Activated B cell treated with CpG ODN at 0.5 μM for 24 hours (primary cell): ENCODE measurements at places on chromosomes 3 and 15.

GRCh38 chr3:127662001-127662469 is 10.7 kb upstream of the ABTB1 start:
- H3K27me3 ChIP-seq = no peaks in the 10 kb centered on the region
- no peak overlapping the region for H3K4me3 ChIP-seq
- no peak overlapping the region for H3K27ac ChIP-seq
- H3K36me3 ChIP-seq = no peaks in the 10 kb centered on the region

GRCh38 chr3:31402117-31402516 is 130.6 kb upstream of the STT3B start:
- H3K27me3 ChIP-seq = peaks cover 12% of the 10 kb centered on the region
- no peak overlapping the region for H3K4me3 ChIP-seq
- peaks cover 3% of the 10 kb centered on the region for H3K4me1 ChIP-seq
- no peak for DNase-seq
- no peak overlapping the region for H3K27ac ChIP-seq

- no peaks in the 10 kb centered on the region for H3K36me3 ChIP-seq
- no peaks in the 10 kb centered on the region for H3K27me3 ChIP-seq
- DNase-seq = no peak
- no peak overlapping the region for H3K4me3 ChIP-seq
- no peaks in the 10 kb centered on the region for H3K4me1 ChIP-seq
Measured at GRCh38 chr3:74314696-74315095, 299.8 kb downstream of the CNTN3 start.

DNA sequence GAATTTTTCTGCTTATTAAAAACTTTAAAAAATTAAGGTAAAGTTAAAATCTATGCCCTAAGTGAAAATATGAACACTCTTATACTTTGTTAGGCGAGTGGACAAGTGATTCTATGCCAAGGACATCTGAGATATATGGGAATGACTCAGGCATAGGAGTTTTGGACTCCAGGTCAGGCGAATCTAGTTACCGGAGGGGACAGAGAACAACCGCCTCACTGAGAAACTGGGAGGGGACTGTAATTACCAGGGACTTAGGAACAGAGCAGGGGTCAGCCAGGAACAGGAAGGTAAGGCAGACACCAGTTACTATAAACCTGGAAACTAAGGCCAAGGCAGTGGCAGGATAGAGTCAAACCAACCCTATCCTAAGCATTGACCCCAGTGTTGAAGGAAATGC is 16.8 kb upstream of the ATP1B3 start:
- no peaks in the 10 kb centered on the region for H3K36me3 ChIP-seq
- no peak overlapping the region for H3K4me3 ChIP-seq
- H3K27ac ChIP-seq = no peak overlapping the region
- DNase-seq = no peak

GRCh38 chr3:88137836-88138235 is 11.9 kb upstream of the C3orf38 start:
- peaks cover 65% of the 10 kb centered on the region for H3K36me3 ChIP-seq
- no peak overlapping the region for H3K27ac ChIP-seq
- H3K4me3 ChIP-seq = no peak overlapping the region
- no peaks in the 10 kb centered on the region for H3K27me3 ChIP-seq
- peaks cover 4% of the 10 kb centered on the region for H3K4me1 ChIP-seq

- no peaks in the 10 kb centered on the region for H3K27me3 ChIP-seq
- peaks cover 56% of the 10 kb centered on the region for H3K4me1 ChIP-seq
- no peak for DNase-seq
- peak overlapping the region; percentile 24 for H3K27ac ChIP-seq
- no peaks in the 10 kb centered on the region for H3K36me3 ChIP-seq
Measured at GRCh38 chr15:90053685-90054466, 48.4 kb downstream of the IDH2 start.

DNA sequence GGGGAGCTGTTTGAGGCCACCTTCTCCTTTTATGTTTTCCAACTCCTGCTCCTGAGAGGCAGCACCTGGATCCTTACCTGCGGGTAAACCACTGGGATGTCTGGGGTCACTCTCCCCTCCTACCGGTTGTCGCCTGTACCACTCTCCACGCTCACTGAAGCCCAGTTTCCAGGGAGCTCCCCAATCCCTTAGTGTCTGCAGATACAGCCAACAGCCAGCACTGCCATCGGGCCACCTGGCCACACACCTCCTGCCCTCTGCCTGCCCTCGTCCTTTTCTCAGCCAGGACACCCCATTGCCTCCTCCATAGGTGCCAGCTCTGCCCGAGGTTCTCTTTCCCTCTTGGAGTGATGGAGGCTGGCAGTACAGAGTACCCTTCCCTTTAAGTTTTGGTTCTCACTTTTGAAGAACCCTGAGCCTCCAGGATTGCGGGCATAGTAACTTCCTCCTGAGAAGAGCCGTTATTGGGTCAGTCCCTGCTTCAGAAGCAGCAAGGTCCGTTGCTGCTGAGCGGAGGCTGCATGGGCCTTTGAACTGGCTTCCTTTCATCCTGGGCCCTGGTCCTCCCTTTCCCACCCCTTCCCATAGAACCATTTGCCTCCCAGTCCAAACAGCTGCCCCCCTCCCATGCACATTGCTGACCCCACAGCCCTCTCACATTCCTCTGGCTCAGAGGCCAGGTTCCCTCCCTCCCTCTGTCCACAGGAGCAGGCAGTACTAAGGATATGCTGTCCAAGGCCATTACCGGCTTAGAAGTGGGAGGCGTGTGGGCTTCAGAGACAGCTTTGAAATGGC is 30.9 kb downstream of the ARNT2 start:
- no peaks in the 10 kb centered on the region for H3K4me1 ChIP-seq
- no peak overlapping the region for H3K4me3 ChIP-seq
- peaks cover 1% of the 10 kb centered on the region for H3K27me3 ChIP-seq
- DNase-seq = no peak
- no peak overlapping the region for H3K27ac ChIP-seq

- H3K36me3 ChIP-seq = no peaks in the 10 kb centered on the region
- H3K4me3 ChIP-seq = no peak overlapping the region
- no peak overlapping the region for H3K27ac ChIP-seq
- H3K4me1 ChIP-seq = no peaks in the 10 kb centered on the region
Measured at GRCh38 chr3:148464246-148464645, 233.5 kb upstream of the AGTR1 start.

DNA sequence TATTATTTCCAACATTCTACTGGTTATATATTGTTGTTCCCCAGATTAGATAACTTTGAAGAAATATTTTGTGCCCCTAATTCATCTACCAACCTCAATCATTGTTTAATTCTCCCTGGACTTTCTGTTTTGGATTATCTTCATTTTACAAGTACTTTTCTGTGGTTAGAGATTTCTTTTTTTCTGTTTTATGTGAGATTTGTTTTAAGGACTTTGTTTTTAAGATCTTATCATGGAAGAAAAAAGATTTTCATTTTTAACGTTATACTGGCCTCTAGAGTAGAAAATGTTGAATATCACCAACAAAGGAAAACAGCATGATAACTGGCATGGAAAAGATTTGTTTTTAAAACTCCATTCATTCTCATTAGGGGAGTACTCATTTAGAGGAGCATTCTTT is 210.9 kb upstream of the KCNMB2 start:
- no peaks in the 10 kb centered on the region for H3K27me3 ChIP-seq
- no peak overlapping the region for H3K27ac ChIP-seq
- no peak for DNase-seq
- H3K36me3 ChIP-seq = no peaks in the 10 kb centered on the region
- H3K4me3 ChIP-seq = no peak overlapping the region

- H3K36me3 ChIP-seq = no peaks in the 10 kb centered on the region
- H3K4me3 ChIP-seq = no peak overlapping the region
- DNase-seq = no peak
- peaks cover 8% of the 10 kb centered on the region for H3K27me3 ChIP-seq
Measured at GRCh38 chr3:156307704-156308103, 187.3 kb downstream of the KCNAB1 start.

DNA sequence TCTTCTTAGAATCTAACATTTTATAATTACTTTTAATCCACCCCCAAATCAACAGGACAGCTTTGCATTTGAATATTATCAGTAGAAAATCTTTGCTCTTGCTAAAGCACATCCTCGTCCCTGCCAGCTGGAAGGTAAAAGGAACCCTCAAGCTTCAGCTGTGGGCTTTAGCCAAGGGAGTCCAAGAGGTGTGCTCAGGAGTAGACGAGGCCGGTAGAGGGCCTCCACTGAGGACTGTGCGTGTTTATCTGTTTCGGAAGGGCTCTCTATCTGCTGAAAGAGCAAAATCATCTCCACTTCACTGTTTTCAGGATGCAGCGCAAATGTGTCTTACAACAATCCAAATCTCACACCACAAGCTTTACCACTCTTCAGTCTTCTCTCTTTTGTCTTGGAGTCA is 257.4 kb upstream of the IL12A start:
- no peak overlapping the region for H3K27ac ChIP-seq
- peaks cover 8% of the 10 kb centered on the region for H3K27me3 ChIP-seq
- H3K36me3 ChIP-seq = no peaks in the 10 kb centered on the region
- H3K4me3 ChIP-seq = no peak overlapping the region

DNA sequence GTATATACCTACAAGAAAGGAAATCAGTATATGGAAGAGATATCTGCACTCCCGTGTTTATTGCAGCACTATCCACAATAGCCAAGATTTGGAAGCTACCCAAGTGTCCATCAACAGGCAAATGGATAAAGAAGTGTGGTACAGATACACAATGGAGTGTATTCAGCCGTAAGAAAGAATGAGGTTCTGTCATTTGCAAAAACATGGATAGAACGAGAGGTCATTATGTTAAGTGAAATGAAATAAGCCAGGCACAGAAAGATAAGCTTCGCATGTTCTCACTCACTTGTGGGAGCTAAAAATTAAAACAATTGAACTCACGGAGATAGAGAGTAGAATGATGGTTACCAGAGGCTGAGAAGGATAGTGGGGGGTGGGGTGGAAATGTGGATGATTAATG is 53.1 kb downstream of the FAM81A start:
- DNase-seq = no peak
- no peak overlapping the region for H3K4me3 ChIP-seq
- no peaks in the 10 kb centered on the region for H3K27me3 ChIP-seq
- no peaks in the 10 kb centered on the region for H3K36me3 ChIP-seq
- H3K4me1 ChIP-seq = peaks cover 10% of the 10 kb centered on the region
